ENCODE measurements at places on chromosomes 1 and 21. TPM values are rescaled to one million over a fixed set of nuclear protein-coding genes. Genes with fewer than 3 reads are reported as not detected.

The LMX1A gene
- not detected for total RNA-seq

The GBP1 gene
- total RNA-seq, result 35.7 TPM

The LYPD8 gene
- not detected for total RNA-seq

The MIB2 gene
- 77.3 TPM for total RNA-seq

The MFAP2 gene
- total RNA-seq, result 16.2 TPM

The ADCY10 gene
- under 0.01 TPM for total RNA-seq

The DNAJC6 gene
- total RNA-seq, result under 0.01 TPM

The CHODL gene
- total RNA-seq, result under 0.01 TPM

The HMCN1 gene
- 12.3 TPM for total RNA-seq

The NTMT2 gene
- total RNA-seq, result not detected

The LAMB3 gene
- 23.3 TPM for total RNA-seq

The DNMT3L gene
- total RNA-seq, result not detected

The SMIM1 gene
- total RNA-seq, result 1.5 TPM

The ADAM30 gene
- total RNA-seq, result not detected

The PRAMEF27 gene
- total RNA-seq, result not detected

The PTCH2 gene
- 0.50 TPM for total RNA-seq

The CHD5 gene
- under 0.01 TPM for total RNA-seq

The KIF2C gene
- 9.2 TPM for total RNA-seq

The S100A3 gene
- total RNA-seq, result 1.8 TPM

The SEC16B gene
- 1.0 TPM for total RNA-seq

The AQP10 gene
- not detected for total RNA-seq

The GJB5 gene
- not detected for total RNA-seq

The GJA9 gene
- not detected for total RNA-seq

The DPYD gene
- 64.2 TPM for total RNA-seq

The BMP8A gene
- 0.33 TPM for total RNA-seq

The BSND gene
- not detected for total RNA-seq

The ZNF695 gene
- total RNA-seq, result 2.6 TPM

The CFH gene
- 146 TPM for total RNA-seq

The LIN9 gene
- total RNA-seq, result 2.8 TPM

The ANXA9 gene
- total RNA-seq, result 0.33 TPM

The CFHR4 gene
- total RNA-seq, result not detected

The HLCS gene
- total RNA-seq, result 31.3 TPM

The AGMAT gene
- total RNA-seq, result 1.0 TPM

The TFF2 gene
- total RNA-seq, result not detected

The ZFP69 gene
- 4.4 TPM for total RNA-seq

The NFASC gene
- 16.5 TPM for total RNA-seq

The CLCA1 gene
- total RNA-seq, result not detected

The LIN28A gene
- total RNA-seq, result not detected

The OLIG2 gene
- total RNA-seq, result not detected

The NCMAP gene
- total RNA-seq, result not detected

The WNT4 gene
- total RNA-seq, result not detected

The RPTN gene
- not detected for total RNA-seq

The AIRE gene
- total RNA-seq, result not detected

The ARHGEF19 gene
- total RNA-seq, result 3.3 TPM

The CLCNKA gene
- under 0.01 TPM for total RNA-seq

The KCNN3 gene
- not detected for total RNA-seq

The VASH2 gene
- 1.0 TPM for total RNA-seq

The AMY2B gene
- 3.6 TPM for total RNA-seq

The LENEP gene
- total RNA-seq, result 0.26 TPM

The RAVER2 gene
- total RNA-seq, result 7.7 TPM

The TMEM125 gene
- not detected for total RNA-seq

The TIE1 gene
- total RNA-seq, result not detected

The SPATA21 gene
- not detected for total RNA-seq

The KRTAP10-3 gene
- not detected for total RNA-seq

The CNKSR1 gene
- not detected for total RNA-seq

The MAEL gene
- total RNA-seq, result not detected
